ENCODE measurements at places on chromosomes 1 and 21.

DNA sequence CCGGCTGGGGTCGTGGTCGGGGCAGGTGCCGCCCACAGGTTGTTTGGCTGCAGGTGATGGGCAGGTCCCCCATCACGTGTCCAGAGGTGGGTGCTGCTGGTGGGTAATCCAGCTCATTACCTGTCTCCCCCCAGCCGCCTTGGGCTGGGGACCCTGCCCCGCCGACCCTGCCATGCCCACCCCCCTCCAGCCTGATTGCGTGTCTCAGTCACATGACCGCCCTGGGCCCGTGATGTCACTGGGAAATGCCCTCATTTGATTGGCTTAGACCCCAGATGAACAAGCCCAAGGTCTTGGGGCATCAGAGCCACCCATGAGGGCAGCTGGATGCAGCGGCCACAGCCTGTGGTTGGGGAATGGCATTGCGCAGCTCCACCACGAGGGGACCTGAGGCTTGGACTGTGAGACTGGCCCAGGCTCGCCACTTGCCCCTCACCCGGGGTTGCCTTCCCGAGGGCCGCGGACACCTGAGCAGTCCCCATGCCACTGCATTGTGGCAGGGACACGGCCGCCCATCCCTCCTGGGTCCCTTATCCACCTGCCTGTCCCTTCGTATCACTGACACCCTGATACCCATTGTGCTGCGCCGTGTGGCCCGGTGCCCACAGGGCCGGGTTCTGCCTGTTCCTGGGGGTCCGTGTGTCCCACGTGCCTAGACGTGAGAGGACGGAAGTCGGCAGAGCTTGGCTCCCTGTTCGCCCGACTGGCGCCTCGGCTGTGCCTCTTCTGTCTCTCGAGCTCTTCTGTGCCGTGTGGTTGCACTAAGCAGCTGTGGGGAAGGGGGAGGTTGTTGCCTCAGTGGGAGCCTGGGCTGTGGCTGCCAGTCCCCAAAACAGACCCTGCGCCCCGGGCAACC is 68.0 kb downstream of the FAAP20 start:
- DNase-seq = no peak

DNA sequence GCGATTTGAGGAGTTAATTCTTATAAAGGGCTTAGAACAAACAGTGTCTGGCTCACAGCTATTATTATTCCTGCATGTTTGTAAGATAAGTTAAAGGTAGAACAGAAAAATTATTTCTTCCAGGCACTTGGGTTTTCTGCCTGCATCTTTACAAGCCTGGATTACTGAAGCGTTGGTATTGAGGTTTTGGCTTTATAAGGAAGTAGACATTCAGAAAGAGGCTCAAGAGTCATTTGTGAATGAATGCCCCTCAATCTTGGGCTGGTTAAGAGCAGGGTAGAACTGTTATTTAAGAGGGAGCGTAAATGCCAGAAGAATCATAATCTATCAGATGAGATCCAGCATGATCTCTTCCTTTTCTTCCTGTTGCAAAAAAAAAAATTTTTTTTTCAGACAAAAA is 77.3 kb upstream of the ARID1A start:
- DNase-seq = no peak

- no peak for DNase-seq
Observed at GRCh38 chr1:218312509-218312908, 27.4 kb downstream of the RRP15 start.

DNA sequence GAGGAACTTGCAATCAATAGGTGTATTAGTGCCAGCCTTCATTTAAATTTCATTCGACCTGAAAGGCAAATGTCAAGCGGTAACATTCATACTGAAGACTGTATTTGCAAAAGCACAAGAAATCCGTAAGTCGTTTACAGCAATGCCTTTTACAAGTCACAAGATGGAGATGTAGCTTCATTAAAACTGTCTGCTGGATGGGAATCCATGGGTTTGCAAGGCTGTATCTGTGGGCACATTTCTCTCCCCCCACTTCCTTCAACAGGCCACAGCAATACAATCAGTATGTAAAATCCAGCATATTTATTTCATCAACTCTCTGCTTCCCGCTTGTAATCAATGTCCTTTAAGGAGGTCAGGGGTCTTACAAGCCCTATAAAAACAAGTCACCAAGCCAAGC is 147.1 kb downstream of the SLC45A1 start:
- no peak for DNase-seq

GRCh38 chr1:92464588-92465255 is 22.0 kb downstream of the GFI1 start:
- no peak for DNase-seq

- no peak for DNase-seq
Observed at GRCh38 chr1:29162476-29163138, 19.1 kb downstream of the SRSF4 start.

- DNase-seq = peak; percentile 64
Observed at GRCh38 chr1:54927472-54928240, 40.7 kb upstream of the DHCR24 start.

DNA sequence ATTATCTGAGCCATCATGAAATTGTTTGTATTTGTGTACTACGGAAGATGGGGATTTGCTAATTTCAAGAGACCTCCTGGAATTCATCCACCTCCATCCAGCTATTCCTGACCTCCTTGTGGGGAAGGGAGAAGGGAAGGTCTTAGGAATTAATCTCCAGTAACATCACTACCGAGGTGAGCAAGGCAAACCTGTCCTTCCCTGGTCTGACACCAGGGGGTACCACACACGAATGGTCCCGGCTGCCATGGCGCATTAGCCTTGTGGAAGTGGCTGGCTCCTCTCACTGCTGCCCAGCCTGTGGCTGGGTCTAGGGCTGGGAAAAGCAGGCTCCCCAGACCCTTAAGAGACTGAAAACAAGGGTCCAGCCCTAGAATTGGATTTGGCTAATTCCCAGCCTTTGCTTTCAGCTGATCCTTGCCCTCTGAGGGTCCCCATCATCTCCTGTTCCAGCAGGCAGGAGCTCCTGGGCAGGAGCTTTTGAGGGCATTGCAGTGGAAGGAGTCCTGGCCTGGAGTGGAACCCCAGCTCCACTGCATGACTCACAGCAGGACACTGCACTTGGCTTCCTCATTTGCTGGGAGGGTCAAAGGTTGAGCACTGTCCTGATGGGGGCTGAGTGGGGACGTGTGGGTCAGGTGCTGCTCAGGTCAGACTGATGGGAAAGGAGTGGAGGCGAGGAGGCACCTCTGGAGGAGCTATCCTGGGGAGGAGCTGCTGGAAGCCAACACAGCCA is 34.8 kb downstream of the RIMS3 start:
- no peak for DNase-seq

- DNase-seq = no peak
Observed at GRCh38 chr1:194931166-194931565, 1677.1 kb downstream of the KCNT2 start.

DNA sequence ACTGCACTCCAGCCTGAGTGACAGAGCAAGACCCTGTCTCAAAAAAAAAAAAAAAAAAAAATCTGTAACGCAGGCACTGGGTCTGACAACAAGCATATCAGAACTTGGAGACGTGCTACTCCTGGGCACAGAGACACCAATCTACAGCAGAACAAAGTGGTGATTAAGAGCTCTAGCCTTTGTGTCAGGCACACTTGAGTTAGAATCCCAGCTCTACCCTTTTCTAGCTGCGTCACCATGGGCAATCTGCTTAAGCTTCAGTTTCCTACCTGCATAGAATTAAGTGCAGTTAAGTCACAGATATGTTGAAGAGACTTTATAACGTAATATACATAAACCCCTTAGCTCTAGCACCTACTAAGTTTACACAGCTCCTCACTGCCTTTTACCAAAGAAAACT is 3.4 kb upstream of the CDCA8 start:
- no peak for DNase-seq

GRCh38 chr1:156499842-156500542 is 583 bp downstream of the MEF2D start:
- DNase-seq = no peak

DNA sequence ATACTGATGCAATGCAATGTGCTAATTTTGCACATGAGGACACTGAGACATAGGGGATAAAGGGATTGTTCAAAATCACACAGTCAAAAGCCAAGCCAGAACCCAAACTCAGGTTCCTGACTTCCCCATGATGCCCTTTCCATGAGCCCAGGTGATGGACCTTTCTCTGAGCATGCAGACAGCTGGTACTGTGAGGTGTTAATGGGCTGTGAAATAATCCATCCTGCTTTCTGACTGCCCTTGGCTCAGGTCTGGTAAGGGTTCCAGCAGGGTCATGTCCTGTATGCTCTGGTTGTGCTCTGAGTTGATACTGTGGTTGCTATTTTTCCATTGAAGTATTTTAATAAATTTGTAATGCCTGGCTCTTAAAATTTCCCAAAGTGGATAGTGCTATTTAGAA is 50.0 kb downstream of the CNIH3 start:
- DNase-seq = no peak

Data from fibroblast of skin of left quadriceps (primary cell).